ENCODE measurements at places on chromosomes 11 and 22. TPM values are rescaled to one million over a fixed set of nuclear protein-coding genes. Genes with fewer than 3 reads are reported as not detected.
A peak's percentile ranks its signal among the peaks of the same experiment; 100 is the strongest.

- DNase-seq: peak; percentile 45
Observed at GRCh38 chr11:33774736-33775466, 581 bp upstream of the FBXO3 start.

- DNase-seq: no peak
Observed at GRCh38 chr22:37056246-37056645, 4.7 kb downstream of the KCTD17 start.

The SLC25A1 gene
- 20.9 TPM for total RNA-seq

GRCh38 chr22:24875862-24876506 is 70.0 kb downstream of the SGSM1 start:
- DNase-seq: no peak

GRCh38 chr11:110989428-110990133 is 255.9 kb upstream of the POU2AF2 start:
- DNase-seq: no peak

DNA sequence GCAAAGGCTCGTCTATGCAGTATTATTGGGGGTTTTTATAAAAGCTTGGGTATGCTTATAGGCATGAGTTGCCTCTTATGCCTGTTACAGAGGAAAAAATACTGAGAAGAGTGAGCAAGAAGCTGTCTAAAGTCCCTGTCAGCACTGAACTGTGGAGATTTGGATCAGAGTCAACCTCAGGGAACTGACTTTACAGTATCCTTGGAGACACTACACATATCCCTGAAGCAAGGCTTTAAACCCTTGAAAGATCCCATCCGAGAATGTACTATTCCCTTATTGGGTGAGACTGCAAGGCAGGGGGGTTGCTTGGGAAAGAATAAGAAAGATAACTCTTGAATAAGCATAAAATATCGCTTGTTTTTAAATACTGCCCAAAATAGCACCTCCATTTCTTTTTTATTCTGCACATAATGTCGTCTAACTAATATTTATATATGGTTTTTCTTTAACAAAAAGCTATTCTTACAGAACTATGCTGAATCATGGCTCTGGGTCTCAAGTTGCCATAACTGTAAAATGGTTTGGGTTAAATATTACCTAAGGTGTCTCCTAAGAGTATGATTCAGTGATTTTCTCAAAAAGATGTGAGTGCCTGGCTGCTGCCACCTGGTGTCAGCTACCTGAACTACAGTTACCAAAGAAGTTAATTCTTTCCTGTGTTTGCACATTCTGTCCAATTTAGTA is 1062.8 kb downstream of the DLG2 start:
- no peak for DNase-seq

GRCh38 chr11:77993902-77994301 is 566 bp downstream of the INTS4 start:
- no peak for DNase-seq

The MRGPRX4 gene
- total RNA-seq: not detected

GRCh38 chr11:123454060-123454651 is 24.1 kb downstream of the GRAMD1B start:
- no peak for DNase-seq

DNA sequence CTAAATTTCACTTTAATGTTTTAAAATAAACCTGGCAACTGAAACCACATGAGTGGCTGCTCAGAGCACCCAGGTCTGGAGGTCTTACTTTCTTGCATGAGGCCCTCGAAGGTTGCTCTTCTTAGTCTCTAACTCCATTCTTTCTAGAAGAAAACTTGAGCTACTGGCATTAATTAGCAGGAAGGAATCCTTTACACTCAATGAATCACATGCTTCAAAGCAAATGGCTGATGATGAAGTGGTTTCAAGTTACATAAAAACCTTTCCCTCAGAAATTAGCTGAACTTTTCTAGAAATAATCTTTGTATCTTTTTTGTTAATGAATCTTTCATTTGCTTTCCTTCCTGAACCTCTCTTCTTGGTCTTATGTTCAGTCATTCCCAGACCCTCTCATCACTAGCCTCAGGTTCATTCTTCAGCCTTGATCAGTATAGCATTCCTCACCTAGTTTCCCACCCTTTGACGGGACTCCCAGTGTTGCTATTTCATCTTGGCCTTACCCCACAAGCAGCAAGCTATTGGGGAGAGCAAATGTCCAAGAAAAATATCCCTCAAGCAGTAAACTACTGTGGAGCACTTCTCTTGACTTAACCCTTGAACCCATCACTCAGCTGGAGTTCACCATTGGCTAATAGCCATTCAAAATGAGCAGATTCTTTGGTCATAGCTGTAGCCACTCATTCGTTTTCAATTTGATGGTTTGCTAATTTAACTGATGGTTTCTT is 75.1 kb downstream of the INSC start:
- no peak for DNase-seq

DNA sequence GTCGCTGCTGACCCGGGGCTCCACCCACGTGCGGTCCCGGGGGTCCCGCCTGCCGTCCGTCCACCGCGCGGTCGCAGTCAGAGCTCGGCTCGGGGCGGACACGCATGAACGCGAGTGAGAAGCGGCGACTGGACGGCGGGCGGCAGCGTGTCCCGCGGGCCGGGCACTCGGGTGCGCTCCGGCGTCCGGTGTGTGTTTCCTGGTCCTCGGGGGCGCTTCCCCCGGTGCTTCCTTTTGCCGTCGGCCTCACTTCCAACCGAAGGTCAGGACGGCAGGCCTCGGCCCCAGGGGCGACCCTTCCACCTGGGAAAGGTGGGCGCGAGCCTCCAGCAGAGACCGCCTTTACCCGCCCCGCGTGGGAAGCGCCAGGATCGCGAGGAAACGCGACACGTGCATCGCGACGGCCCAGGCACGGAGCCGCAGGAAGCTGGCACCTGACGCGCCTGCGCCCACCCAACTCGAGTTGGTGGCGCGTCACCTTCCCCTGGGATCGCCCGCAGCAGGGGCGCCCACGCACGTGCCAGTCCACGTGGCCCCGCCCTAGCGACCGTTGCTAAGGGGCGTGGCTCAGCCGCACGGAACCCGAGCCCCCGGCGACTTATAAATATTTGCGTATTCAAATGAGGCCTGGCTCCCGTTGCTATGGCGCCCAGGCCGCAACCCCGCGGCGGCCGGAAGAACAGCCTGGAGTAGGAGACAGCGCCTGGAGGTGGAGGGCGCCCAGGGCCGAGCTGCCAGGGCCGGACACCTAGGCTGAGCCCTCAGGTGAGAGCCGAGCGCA is at the start of gene LRRC56:
Gene LRRC56 (plus strand): TSS at position 687 of the 781 bp plus-strand sequence. CDS start 3,158 bp downstream, outside the sequence.
- peak; percentile 74 for DNase-seq

GRCh38 chr11:68950762-68951161 is 30.0 kb downstream of the MRGPRD start:
- DNase-seq: no peak

The ZC3H12C gene
- total RNA-seq: 16.8 TPM

DNA sequence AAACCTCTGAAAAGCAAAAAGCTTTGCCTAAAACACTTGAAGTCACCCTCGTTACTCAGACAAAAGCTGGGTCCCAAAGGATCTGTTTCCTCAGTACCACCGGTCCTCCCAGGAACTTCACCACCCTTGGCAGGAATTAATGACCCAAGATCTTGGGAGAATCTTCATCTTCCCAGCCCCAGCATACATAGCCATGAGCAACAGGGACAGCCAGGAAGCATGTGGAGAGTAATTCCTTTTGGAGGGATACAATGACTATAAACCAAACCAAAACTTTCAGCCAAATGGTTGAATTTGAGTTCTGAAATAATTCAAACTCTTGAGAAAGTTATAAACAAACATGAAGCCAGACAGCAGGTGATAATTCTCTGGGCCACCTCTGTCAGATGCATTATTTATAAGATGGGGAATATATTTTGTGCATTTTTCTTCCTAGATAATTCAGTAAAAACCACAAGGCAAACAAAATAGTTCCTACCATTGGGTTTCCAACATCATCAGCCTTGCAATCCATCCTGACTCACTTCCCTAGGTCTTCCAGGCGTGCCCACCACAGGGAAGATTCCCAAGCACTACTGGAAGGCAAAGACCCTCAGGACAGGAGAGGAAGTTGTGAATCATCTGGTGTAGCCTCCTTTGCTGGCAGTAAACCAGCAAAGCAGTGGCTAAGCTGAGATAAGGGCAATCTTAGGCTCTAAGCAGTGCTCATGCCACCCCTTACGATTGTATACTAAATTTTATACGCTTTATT is 71.7 kb upstream of the DRD2 start:
- no peak for DNase-seq

DNA sequence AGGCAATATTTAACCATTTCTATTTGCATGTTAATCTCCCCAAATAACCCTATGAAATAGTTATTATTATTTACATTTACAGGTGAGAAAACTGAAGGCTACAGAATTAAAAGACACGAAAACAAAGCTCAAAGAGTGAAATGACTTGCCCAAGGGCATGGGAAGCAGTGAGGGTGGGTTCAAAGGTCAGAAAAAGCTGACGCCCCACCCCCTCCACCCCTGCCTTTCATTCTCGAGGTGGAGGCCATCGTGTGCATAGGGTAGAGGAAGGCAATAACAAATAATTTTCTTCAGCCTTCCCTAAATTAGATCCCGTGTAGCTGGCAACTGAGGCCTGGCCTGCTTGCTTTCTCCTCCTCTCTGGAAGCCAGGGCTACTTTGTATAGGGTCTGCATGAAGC is 56.1 kb upstream of the RBFOX2 start:
- DNase-seq: no peak

The ZNF280B gene
- total RNA-seq: 0.96 TPM

DNA sequence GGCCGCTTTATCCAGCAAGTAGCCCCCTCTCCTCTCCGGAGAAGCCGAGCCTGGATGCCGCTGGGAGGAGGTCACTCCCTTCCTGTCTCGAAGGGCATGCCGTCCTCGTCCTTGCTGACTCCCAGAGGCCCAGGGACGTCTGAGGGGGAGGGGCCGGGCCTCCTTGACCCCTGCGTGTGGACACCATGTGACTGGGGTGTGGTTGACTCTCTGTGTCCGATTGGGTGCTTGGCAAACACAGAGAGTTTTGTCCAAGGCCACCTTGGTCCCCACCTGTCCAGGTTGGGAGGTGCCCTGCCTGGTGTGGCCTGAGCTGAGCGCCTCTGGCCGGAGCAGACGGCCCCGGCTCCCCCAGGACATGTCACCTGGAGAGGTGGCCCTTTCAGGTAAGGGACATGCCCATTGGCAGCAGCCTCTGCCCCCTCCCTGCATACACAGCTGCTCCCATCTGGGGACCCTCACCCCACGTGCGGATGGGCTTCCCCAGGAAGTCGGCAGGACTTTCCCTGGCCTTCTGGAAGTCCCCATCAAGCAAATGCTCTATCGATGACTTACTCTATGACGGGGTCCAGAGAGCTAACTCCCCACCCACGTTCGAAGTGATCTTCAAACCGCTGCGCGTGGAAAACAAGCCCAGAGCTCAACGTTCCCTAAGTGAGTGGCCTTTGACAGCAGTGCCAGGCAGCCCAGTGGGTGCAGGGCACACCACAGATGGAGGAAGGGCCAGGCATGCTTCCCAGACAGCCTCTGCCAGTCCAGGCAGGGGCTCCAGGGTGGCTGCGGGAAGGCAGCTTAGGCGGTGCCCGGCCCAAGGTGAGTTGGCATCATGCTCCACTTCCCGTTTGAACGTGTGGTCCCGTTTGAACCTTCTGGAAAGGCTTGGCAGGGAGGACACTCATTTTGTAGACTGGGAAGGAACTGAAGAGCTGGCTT is at the start of gene SMIM38:
Gene SMIM38 (plus strand): TSS at position 634 of the 933 bp plus-strand sequence. CDS start 1,912 bp downstream, outside the sequence.
- DNase-seq: no peak

DNA sequence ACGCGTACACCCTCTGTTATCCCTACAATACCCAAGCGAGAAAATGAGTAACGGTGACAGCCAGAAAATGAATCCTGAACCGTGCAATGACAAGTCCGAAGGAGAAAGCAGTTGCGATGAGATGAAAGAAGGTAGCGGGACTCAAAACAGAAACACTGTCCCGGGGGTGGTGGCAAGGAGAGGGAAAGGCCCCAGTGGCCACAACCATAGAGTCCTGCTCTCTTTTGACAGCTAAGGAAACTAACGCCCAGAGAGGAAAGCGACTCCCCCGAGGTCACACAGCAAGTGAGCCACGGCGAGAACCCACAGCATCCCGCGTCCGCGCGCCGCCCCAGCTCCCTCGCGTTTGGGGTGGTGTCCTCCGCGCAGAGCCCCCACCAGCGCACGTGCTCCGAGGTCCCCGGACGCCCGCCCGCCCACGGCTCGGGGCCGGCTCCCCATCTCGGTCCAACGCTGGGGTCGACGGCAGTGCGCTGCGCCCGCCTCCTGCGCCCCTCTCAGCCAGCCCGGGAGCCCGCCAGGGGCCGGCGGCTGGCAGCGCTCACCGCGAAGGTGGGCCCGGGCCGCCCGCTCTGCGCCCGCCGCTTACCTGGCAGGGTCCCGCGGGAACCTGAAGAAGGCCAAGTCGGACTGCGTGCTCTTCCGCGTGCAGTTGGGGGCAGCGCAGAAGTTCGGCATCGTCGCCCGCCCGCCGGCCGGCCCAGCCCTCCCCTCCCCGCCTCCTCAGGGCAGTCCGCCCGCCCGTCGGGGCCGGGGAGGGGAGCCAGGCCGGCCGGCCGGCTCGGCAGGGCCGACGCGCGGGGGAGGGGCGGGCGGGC is 564 bp downstream of the THAP12 start:
- no peak for DNase-seq

DNA sequence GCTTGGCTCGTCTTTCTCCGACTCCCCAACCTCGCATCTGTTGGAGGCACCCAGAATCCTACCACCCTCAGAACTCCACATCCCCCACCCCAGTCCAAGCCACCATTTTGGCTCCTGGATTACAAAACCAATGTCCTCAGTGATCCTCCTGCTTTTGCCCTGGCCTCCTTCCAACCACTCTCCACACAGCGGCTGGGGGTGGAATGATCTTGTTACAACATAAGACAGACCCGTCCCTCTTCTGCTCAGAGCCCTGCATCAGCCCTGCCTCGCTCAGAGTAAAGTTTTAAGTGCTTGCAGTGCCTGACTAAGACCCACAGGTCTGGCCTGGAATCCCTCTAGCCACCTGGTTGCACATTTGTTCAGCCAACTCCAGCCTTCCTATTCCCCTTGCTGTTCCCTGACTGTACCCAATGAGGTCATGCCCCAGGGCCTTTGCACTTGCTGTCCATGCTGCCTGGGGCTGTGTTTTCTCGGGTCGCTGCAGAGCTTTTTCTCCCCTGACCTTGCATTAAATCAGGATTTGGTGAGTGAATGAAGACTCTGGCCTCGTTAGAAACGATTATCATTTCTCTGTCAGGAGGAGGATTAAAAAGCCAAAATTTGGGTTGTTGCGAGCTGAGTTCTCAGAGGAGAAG is 67.3 kb downstream of the IGF2 start:
- DNase-seq: no peak

- DNase-seq: no peak
Observed at GRCh38 chr22:38540701-38541100, 29.3 kb downstream of the DMC1 start.
